Breast epithelium (tissue), 4 donors: ENCODE measurements at places on chromosomes 2 and 18. TPM values are rescaled to one million over a fixed set of nuclear protein-coding genes. Genes with fewer than 3 reads are reported as not detected.

Gene UGT1A10
- total RNA-seq: not detected

Gene DYNAP
- not detected for total RNA-seq

Gene CDH2
- total RNA-seq: 0.33 TPM

DNA sequence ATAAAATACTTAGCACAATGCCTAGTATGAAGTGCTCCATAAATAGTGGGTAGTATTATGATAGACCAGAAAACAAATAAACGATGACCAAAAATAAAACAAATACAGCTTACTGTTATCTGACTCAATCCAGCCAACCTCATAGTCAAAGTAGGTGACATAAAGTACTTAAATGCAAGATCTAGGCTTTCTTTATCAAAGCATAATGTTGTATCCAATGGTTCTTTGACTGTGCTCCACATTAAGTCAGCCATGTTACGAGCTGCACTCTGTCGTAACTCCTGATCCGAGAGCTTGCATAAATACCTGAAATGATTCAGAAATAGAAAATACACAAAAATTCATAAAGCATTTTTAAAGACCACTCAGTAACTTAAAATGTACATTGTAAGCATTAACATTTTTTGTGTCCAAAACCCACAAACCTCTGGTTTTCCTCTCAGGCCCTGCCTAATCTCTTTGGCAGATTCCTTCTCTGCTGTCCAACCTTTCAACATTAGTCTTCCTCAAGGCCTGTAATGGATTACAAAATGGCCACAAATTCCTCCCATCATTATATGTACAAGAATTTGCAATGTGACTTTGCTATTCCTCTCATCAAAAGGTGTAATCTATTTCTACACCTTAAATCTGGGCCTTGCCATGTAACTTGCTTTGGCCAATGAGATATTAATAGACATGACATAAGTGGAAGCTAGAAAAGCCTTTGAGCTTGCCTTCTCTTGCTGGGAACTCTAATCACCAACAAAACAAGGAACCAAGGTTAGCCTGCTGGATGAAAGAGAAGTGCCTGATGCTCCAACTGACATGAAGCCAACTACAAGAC, 90.6 kb downstream of the USP34 start:
- DNase-seq: no peak

DNA sequence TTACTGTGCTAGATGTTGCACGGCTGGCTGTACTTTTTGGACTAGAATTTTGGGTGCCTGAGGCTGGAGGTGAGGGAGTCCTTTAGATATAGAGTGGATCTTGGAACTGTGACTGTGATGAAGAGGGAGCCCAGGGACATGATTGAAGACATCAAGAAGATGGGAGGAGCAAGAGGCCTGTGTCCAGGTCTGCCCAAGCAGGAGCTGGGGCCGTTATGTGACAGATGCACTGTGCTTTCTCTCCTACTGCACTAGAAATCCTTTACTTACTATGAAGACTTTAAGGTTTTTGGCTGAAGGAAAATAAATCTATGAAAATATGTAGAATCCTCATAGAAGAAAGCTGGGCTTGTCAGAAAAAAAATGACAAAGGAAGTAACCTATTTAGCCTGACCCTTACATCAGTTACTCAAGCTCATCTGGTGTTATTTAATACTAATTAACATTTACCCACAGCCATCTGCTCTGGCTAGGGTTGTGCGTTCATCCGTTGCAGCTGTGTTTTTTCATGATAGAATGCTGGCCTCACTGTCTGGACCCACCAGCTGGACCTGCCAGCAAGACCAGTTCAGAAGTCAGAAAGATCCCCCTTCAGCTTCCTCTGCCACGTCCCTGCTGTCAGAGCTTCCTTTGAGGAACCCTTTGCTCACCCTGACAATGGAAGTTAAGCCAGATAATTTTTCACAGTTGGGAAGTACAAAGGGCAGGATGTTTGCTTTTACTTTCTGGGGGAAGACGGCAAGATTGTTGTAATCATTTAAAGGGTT, 16.7 kb downstream of the TSN start:
- no peak for DNase-seq

DNA sequence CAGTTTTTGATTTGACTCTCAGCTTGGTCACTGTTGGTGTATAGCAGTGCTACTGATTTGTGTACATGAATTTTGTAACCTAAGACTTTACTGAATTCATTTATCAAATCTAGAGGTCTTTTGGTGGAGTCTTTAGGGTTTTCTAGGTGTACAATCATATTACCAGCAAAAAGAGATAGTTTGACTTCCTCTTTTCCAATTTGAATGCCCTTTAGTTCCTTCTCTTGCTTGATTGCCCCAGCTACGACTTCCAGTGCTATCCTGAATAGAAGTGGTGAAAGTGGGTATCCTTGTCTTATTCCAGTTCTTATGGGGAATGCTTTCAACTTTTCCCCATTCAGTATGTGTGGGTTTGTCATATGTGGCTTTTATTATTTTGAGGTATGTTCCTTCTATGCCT, 312.9 kb upstream of the REV1 start:
- no peak for DNase-seq

- no peak for DNase-seq
These were observed 29.4 kb downstream of the LIPG start for GRCh38 chr18:49591271-49591670.

GRCh38 chr2:208638059-208638458, 231.5 kb downstream of the PTH2R start:
- DNase-seq: no peak
